Left ventricle myocardium superior (tissue), 1 donor: ENCODE measurements at places on chromosomes 12 and 14. TPM values are rescaled to one million over a fixed set of nuclear protein-coding genes. Genes with fewer than 3 reads are reported as not detected.

DNA sequence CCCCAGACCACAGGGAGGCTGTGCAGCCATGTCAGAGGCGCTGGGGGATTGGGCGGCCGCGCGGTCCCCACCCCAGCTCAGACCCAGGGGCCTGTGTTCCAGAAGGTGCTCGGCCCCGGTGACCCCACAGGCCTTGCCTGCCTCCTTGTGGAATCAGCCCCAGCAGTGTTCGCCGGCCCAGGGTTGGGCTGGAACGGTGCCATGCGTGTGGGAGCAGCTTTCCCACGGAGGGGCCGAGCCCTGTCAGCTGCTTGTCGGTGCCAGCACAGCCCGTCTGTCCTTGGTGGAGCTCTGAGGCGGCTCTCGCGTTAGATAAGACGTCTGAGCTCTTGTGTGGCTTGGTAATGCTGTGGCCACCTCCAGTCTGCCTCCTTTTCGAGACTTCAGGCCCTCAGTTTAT lies 8.5 kb downstream of the ZFYVE21 start:
- peak; percentile 88 for DNase-seq

- no peak for DNase-seq
Measured at GRCh38 chr12:128336204-128337070, 69.5 kb downstream of the TMEM132C start.

- DNase-seq, result no peak
Measured at GRCh38 chr14:70708717-70709570, 67.2 kb downstream of the TTC9 start.

GRCh38 chr14:98682033-98682432 lies 590.0 kb downstream of the BCL11B start:
- no peak for DNase-seq

DNA sequence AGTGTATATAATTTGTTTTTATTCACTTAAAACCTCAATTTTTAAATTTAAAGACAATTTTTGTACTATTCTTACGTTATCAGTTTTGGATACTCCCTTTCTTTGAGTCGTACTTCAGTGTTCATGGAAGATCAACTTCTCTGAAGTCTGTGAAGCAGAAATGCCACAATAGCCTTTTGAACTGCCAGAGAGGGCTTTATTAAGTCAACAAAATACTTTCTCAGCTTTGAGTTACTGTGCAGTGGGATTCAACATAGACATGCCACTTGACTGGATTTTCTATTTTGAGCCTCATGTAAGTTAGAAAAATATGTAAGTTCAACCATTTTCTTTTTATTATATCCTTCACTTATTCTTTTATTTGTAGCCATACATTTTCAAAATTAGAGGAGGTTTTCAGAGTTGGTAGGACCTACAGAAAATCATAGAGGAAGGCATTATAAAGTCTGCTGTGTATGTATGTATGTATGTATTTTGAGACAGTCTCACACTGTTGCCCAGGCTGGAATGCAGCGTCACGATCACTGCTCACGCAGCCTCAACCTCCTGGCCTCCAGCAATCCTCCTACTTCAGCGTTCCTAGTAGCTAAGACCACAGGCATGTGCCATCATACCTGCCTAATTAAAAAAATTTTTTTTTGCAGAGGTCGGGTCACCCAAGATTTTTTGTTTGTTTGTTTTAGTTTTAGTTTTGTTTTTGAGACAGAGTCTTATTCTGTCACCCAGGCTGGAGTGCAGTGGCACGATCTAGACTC lies 31.3 kb upstream of the BCAT1 start:
- no peak for DNase-seq

- DNase-seq, result no peak
Measured at GRCh38 chr12:25985316-25986175, 27.1 kb downstream of the RASSF8 start.

GRCh38 chr14:91363776-91364523 lies 53.7 kb downstream of the CCDC88C start:
- no peak for DNase-seq

GRCh38 chr12:15005064-15005463 lies 32.2 kb downstream of the PDE6H start:
- no peak for DNase-seq

GRCh38 chr14:52026901-52027300 lies 37.6 kb downstream of the RTRAF start:
- DNase-seq, result no peak

DNA sequence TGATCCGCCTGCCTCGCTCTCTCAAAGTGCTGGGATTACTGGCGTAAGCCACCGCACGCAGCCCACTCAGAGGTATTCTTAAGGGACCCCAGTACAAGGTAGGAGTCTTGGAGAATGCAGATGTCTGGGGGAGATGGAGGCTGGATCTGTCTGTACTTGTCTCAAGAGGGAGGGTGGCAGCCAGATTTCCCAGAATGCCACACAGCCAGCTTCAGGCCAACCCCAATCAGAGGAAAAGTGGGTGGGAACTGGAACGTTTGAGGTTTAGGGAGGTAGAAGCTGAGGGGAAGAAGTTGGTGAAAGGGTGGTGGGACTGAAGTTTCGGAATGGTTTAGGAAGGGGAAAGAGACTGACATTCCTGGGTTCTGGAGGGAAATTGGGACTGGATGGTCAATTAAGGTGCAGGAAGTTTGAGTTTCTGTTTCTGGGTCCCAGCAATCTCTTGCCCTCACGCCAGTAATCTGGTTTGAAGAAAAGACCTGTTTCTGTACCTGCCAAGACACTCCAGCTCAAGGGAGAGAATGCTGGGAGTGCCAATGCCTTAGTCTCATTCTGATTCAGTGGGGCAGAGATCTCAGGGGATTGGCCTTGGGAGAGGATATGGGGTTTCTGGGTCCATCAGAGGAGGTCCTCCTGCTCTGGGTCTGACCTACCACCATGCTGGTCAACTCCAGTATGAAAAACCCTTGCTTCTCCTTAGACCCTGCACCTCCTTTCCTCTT lies 8.1 kb upstream of the ZNF385A start:
- no peak for DNase-seq

Gene OSBPL8
- 28.3 TPM for total RNA-seq

Gene MRPS35
- total RNA-seq, result 63.3 TPM

Gene KRT73
- total RNA-seq, result not detected

Gene FBLN5
- 61.7 TPM for total RNA-seq

Gene KCNK10
- not detected for total RNA-seq

Gene TFCP2
- total RNA-seq, result 24.2 TPM
